ENCODE measurements at places on chromosomes 3 and 15.
A peak's percentile ranks its signal among the peaks of the same experiment; 100 is the strongest.

DNA sequence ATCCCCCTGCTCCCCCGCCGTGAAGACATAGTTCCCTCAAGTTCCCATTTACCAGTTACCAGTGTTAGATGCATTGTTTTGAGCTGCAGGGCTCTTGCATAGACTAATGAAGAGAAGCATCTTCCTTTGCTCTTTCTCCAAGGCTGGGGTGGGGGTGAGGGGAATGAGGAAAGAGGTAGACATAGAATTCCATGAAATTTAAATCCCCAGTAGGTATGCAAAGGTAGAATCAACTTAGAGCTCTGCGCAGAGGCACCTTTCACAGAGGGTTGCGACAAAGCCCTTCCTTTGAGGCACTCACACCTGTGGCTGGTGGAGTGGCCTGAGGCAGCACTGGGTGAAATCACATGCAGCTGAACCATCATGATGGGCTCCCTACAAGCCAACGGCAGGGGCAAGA lies 101.3 kb downstream of the WDR76 start:
- no peak for DNase-seq

GRCh38 chr3:37974121-37975083 lies 16.2 kb upstream of the VILL start:
- peak; percentile 78 for DNase-seq

DNA sequence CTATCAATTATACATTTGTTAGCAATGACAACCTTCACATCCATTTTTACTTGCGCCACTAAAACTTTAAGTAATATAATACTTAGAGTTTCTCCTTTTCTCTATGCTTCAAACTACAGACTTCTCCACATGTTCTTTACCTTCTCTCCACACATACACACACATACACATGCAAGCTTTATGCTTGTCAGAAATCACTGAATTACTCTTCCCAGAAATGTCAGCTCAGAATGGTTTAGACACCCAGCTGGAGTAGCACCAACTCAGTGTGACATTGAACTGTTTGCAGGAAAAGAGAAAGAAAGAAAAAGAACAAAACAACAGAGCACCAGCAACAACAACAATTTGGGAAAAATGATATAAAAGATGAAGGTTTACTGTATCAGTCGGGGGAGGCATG lies 20.9 kb downstream of the CBLB start:
- DNase-seq, result no peak

DNA sequence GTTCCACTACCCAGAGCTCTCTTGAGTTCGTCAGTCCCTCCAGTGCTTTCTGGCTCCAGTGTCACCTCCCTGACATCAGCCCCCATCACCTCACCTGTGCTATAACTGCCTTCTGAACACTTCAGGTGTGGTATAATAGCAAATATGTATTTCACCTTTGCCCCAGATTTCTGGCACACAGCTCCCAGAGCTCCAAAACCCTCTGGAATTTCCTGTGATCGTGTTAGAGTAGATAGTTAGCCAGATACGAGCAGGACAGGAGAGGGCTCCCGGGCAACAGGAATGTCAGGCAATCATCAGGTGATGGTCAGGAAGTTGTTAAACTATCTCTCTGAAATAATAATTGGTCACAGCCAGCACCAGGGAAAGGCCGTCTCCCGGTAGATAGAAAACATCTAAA lies 22.6 kb upstream of the LIMD1 start:
- DNase-seq, result no peak

DNA sequence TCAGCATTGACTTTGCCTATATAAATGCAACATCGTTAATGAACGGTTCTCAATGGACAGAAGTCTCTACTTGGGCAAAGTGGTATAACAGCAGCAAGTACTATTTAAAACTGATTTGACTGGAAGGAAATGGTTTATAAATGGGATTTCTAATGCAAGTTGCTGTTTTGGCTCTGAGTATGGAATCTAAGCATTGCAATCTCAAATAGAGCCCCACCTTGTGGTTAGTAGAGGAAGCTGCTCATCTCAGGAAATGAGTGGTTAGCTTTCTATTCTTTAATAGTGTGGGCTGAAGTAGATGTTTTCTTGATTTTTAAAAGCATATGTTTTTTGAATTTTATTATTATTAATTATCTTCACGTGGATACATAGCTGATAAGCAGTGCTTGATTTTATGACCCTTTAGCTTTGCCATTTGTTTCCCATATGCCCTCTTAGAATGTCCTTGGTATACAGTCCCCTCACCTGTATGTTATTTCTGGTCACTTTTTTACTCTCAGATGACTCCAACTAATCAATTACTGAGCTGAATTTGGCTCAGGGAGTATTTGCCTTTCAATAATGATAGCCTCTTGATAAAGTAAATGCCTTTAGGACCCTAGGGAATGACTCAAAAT lies 67.1 kb downstream of the OXSM start:
- DNase-seq, result peak; percentile 59

DNA sequence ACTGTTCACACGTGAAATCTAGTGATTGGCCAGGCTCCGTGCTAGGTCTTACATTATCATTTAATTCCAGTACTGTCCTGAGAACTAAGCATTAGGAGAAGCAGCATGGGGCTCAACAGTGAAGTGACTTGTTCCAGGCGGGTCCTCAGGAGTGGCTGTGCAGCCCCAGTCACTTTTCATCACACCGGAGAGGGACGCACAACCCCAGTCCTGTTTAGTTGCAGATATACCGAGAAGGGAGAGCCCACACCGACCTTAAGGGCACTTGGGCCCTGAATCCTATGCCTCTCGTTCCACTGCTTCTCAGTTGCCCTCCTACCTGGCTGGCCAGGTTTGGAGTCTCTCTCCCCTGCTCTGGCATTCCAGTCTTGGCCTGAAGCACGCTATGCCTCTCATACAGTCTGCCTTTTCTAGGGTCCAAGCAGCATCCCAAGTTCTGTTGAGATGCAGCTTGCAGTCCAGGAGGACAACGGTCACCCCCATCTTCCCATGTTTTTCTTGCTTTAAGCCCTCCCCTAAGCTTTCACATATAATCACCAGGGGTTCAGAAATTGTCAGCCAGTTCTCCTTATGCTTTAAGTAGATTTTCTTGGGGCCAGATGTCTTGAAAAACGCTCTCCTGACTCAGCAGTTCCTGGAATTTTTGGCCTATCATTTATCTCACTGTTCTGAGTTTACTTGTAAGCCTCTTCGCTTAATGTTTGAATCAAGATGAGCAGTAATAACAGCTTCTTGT lies 10.1 kb downstream of the FAM131A start:
- no peak for DNase-seq

DNA sequence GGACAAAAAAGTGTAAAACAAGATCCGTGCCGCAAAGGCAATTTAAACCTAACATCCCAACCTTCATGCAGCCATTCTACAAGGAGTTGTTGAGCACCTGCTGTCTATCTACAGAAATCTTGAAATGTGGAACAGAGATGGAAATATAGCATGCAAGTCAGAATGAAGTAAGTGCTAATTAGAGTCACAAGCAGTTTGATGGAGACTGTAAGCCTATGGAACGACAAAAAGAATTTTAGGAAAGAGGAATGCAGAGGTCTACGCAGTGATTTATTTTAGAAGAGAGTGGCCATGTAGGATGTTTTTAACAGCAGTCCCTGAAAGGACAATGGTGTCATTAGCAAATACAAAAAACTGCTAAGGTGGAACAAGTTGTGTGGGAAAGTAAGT lies 851 bp upstream of the DCBLD2 start:
- DNase-seq, result peak; percentile 14

DNA sequence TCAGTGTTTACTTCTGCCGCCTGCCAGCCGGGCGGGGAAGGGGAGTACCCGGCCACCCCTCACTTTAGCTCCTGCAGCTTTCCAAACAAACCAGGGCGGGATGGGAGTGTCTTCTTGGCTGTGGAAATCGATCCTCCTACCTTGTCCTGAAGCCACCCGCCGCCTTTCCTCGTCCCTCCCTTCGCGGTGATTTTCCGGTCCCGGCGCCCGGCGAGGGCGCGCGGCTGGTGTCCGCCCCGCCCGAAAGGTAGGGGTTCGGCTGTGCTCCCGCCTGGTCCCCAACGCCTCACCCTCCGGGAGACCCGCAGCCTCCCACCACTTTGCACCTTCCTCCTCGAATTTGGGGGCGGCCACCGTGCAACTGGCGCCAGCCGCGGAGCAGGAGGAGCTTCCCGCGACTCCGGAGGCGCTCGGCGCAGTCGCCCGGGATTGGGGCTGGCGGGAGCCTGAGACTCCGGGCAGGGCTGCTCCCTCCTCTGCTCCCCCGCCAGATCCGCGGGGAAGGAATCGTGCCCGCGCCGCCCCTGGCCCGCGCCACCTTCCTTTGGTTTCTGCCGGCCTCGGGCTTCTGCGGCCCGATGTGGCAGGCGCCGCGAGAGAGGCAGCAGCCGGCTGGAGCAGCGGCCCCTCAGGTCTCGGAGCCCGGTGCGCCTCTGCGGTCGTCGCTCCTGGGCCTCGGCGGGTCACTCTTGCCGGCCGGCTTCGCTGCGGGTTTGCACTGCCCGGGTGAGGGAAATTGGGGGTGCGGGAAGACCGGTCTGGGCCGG lies 30.7 kb upstream of the ST3GAL6 start:
- DNase-seq, result peak; percentile 79

DNA sequence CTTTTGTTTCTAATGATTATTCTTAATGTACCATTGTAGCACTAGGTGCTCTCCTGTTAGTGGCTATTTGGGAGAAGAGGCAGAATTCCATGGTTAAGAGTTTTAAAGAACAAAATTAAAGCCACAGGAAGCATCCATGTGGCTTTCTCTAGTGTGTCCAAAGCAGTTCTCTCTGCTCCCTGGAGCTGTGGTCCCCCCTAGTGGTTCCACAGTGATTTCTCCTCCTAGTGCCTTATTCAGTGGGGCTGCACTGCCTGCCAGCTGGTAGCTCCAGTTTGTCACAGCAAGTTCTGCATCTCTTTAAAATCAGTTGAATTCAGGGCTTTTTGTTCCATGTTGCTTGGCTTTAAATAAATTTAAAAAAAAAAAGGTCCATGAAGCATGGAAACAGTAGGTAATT lies 39.6 kb upstream of the FAM98B start:
- DNase-seq, result peak; percentile 54

GRCh38 chr3:49924683-49925082 lies 4.9 kb downstream of the MON1A start:
- DNase-seq, result no peak

GRCh38 chr15:92123962-92124656 lies 269.6 kb upstream of the ST8SIA2 start:
- DNase-seq, result no peak

GRCh38 chr3:16423298-16423697 lies 90.2 kb downstream of the RFTN1 start:
- DNase-seq, result no peak

- DNase-seq, result no peak
Measured at GRCh38 chr3:157913741-157914150, 192.5 kb downstream of the SHOX2 start.

- DNase-seq, result peak; percentile 61
Measured at GRCh38 chr3:185402561-185402960, 39.6 kb downstream of the MAP3K13 start.

DNA sequence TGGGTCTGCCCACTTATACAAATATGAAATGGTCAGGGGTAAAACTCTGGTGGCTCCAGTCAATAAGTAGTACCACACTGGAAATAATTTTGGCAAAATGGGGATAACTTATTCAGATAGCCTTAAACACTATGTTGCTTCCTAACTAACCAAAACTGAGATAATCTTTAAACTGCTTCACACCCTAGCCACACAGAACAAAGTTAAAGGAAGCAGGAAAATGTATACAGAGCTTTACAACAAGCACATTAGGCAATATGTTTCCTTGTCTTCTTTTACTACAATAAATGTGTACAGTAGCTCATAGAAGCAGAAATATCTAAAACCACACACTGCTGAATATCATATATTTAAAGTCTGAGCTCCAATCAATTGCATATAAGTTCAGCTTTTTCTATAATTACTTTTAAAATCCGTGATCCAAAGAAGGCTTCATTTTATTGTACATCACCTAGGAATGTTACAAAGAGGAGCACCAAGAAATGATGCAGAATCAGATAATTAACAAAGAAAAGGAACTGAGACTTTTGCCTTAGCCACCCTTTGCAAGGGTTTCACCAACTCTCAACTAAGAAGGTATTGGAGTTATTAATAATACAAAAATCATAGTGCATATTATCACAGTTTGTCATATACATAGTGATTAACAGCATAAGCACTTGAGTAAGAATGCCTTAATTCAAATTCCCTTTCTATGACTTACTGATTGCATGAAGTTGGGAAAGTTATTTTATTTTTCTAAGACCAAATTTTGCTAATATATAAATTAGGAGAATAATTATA lies 9.2 kb upstream of the SSR3 start:
- DNase-seq, result no peak

- no peak for DNase-seq
Measured at GRCh38 chr15:28894631-28895030, 8.9 kb downstream of the APBA2 start.

GRCh38 chr3:166283840-166284239 lies 446.6 kb upstream of the BCHE start:
- DNase-seq, result no peak

GRCh38 chr3:14388201-14388600 lies 14.2 kb upstream of the SLC6A6 start:
- no peak for DNase-seq

- no peak for DNase-seq
Measured at GRCh38 chr3:55474213-55474632, 12.9 kb downstream of the WNT5A start.

DNA sequence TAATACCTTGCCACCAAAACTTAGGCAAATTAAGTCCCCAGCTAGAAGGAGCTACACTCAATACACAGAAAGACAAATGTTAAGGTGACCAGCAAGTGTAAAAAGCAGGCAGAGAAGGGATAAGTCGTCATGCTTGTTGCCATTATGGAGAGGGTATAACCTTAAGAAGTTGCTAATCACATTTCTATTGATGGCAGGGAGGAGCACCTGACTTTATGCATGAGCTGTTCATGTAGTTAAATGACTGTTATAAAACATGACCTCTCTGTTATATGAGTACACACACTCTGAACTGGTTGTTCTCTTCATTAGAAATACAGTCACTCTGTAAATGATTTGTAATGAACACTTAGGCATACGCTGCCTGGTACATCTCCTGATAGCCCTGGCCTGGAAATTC lies 6.6 kb upstream of the CCNL1 start:
- no peak for DNase-seq

GRCh38 chr15:80695099-80695910 lies at the start of gene ABHD17C:
ABHD17C (plus strand) TSS chr15:80695310; CDS start chr15:80695430, 120 bp downstream.
- DNase-seq, result peak; percentile 92

DNA sequence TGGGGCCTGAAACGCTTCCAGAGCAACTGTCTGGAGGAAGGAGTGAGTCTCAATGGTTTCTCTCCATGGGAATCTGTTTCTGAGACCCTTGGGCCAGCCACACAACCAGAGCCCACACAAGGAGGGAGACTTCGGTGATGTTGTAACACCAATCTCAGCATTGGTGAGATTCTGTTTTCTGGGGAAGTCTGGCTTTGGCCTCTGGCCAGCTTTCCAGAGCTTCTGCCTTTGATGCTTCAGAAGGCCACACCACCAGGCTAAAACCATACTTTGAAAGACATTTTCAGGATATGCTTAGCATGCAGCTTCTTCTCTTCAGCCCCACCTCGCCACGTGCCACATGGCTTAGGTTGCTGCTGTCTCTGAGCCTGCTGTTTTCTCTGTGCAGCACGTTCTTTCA lies 3.6 kb upstream of the EEFSEC start:
- no peak for DNase-seq

DNA sequence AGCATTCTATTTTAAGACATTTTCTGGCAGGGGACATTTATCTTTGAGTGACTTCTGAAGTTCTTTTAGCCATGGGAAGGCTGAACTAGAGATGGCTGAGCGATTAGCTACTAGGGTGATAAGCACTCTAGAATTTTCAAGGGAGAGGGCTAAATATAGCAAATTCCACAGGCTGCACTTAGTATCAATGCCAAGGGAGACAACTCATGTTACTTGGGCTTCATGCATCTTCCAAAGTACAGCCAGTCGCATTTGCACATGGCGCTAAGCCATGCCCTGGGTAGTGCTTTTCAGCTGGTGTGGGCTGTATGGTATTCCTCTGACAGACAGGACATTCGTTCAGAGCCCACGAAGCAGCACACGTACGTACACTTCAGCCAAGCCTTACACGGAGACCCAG lies 69.6 kb downstream of the RYR3 start:
- no peak for DNase-seq
